CD4-positive, alpha-beta T cell (primary cell): ENCODE measurements at places on chromosomes 11 and 22. TPM values are rescaled to one million over a fixed set of nuclear protein-coding genes. Genes with fewer than 3 reads are reported as not detected.

DNA sequence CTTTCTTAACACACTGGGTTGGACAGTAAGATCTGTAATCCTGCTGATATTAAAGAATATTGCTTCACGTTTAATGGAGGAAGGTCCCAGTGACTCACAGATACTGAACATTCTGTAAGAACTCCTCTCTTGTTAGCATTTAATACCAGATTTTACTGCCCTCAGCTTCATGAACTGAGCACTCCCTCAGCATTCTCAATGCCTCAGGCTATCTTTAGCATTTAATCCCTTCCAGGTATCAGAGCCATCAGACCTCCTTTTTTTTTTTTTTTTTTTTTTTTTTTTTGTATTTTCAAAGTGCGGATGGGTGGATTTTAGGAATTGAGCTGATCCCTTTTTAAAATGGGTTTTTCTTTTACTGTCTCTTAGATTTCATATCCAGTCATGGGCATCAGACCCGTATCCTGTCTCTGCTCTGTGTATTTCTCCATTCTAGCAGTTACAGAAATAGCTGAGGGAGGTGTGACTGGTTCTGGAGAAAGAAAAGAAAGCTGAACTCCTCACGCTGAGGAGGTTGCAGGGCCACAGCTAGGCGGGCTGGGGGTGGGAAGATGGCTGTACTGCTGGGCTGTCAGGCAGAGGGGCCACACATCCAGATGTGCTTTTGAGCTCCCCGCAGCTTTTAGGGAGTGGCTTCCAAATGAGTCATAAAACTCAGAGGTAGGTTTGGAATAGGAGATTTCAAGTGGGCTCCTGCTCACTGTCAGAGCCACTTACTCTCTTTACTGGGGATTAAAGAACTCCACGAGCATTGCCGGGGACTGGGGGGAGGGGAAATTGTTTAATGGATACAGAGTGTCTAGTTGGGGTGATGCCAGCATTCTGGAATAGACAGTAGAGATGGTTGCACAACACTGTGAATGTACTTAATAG is 97.0 kb downstream of the SYT9 start:
- H3K4me1 ChIP-seq: no peaks in the 10 kb centered on the region
- H3K27ac ChIP-seq: no peak overlapping the region
- DNase-seq: no peak

- no peak for DNase-seq
- no peaks in the 10 kb centered on the region for H3K27me3 ChIP-seq
Measured at GRCh38 chr11:97687111-97687510, 1297.3 kb downstream of the JRKL start.

GRCh38 chr11:67732045-67732787 is 57.8 kb upstream of the ALDH3B2 start:
- no peak overlapping the region for H3K27ac ChIP-seq
- H3K27me3 ChIP-seq: peaks cover 11% of the 10 kb centered on the region
- H3K4me1 ChIP-seq: peaks cover 7% of the 10 kb centered on the region
- H3K4me3 ChIP-seq: peak overlapping the region; percentile 50
- H3K36me3 ChIP-seq: no peaks in the 10 kb centered on the region

DNA sequence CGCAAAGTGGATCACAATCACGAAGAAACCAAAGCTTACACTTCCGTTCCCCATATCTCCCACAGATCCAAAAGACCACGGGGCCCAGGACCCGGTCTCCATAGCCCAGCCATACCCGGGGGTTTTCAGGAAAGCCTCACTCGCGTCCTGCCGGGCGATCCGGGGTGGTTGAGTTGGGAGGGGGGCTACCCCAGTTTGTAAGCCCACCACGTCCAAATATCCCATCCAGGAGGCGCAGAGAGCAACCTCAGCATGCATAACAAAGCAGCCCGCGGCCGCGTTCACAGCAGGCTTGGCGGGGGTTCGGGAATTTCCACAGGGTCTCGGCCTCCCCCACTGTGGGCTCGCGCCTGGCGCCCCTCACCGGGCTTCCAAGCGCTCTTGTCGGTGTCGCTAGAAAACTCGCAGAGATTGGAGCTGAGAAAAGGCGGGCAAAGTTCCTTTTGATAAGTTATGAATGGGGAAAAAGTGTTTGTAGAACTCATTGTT is 9.5 kb downstream of the SDF2L1 start:
- no peak for DNase-seq
- H3K4me1 ChIP-seq: peaks cover 32% of the 10 kb centered on the region

DNA sequence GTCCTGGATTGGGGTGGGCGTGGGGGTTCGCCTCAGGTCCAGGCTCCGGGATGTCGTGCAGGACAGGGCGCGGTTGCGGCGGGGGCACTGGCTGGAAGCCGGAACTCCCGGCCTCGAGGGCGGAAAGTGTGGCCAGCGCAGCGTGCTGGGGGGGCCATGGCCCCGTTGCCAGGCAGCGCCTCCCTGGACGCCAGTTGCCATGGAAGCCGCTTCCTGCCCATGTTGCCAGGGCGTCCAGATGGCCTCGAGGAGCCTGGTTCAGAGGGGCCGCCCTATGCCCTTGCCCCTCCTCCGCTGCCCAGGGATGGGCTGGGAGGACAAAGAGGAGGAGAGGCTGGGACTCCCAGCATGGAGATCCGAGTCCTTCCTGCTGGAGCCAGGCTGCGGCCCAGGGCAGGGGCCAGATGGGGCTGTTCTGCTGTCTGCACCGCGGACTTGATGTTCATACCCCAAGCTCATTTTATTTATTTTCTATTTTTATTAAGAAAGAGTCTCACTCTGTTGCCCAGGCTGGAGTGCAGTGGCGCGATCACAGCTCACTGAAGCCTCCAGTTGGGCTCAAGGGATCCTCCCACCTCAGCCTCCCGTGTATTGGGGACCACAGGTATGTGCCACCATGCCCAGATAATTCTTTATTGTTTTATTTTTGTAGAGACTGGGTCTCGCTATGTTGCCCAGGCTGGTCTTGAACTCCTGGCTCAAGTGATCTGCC is 4.6 kb upstream of the CCDC188 start:
- peaks cover 21% of the 10 kb centered on the region for H3K4me1 ChIP-seq
- no peaks in the 10 kb centered on the region for H3K36me3 ChIP-seq
- no peak overlapping the region for H3K27ac ChIP-seq
- peak; percentile 36 for DNase-seq

DNA sequence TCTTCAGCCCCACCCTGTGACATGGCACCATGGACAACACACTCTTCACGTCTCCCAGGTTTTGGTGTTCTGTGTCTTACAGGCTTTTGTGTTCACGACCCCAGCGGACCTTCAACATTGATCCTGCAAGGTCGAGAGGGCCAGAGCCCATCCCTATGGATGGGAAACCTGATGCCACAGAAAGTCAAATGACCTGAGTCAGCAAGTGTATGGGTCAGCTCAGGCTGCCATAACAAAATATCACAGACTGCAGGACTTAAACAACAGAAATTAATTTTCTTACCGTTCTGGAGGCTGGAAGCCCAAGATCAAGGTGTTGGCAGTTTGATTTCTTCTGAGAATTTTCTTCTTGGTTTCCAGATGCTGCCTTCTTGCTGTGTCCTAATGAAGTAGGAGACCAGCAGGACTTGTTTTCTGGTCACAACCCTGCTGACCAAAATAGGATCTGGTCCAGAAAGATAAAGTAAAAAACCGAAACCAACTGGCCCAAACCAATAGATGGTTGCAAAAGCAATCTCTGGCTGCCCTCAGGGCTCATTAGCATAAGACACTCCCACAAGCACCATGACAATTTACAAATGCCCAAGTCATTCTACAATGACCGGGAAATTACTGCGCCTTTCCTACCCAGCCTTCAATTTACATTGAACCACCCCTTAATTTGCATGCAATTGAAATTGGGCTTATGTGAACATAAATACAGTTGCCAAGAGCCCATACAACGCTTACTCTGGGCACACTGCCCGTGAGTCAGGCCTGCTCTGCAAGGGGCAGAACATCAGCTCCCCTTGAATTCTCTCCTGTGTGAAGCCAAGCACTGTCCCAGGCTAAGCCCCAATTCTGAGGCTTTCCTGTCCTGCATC is 113.9 kb downstream of the RPS6KA4 start:
- H3K4me1 ChIP-seq: peaks cover 4% of the 10 kb centered on the region
- H3K27ac ChIP-seq: no peak overlapping the region
- H3K36me3 ChIP-seq: no peaks in the 10 kb centered on the region
- H3K27me3 ChIP-seq: no peaks in the 10 kb centered on the region
- no peak for DNase-seq
- no peak overlapping the region for H3K4me3 ChIP-seq

- no peaks in the 10 kb centered on the region for H3K4me1 ChIP-seq
- H3K36me3 ChIP-seq: no peaks in the 10 kb centered on the region
- DNase-seq: no peak
- no peak overlapping the region for H3K4me3 ChIP-seq
- no peaks in the 10 kb centered on the region for H3K27me3 ChIP-seq
- no peak overlapping the region for H3K27ac ChIP-seq
Measured at GRCh38 chr11:12505183-12505582, 127.8 kb downstream of the PARVA start.

DNA sequence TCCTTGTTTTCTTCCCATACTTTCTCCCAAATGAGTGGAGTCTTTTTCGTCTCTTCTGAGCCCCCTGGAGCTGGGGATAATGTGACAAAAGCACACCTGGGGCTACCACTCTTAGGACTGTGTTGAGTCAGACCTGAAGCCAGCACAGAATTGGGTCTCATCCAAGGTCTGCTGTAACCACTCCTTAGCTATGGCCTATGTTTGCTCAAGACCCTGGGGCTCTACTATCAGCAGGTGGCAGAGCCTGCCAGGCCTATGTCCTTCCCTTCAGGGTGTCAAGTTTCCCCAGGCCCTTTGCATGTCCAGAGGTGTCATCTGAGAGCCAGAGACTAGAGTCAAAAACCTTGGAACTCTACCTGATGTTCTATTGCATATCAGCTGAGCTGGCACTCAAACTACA is 335.7 kb downstream of the DDX10 start:
- H3K36me3 ChIP-seq: no peaks in the 10 kb centered on the region

DNA sequence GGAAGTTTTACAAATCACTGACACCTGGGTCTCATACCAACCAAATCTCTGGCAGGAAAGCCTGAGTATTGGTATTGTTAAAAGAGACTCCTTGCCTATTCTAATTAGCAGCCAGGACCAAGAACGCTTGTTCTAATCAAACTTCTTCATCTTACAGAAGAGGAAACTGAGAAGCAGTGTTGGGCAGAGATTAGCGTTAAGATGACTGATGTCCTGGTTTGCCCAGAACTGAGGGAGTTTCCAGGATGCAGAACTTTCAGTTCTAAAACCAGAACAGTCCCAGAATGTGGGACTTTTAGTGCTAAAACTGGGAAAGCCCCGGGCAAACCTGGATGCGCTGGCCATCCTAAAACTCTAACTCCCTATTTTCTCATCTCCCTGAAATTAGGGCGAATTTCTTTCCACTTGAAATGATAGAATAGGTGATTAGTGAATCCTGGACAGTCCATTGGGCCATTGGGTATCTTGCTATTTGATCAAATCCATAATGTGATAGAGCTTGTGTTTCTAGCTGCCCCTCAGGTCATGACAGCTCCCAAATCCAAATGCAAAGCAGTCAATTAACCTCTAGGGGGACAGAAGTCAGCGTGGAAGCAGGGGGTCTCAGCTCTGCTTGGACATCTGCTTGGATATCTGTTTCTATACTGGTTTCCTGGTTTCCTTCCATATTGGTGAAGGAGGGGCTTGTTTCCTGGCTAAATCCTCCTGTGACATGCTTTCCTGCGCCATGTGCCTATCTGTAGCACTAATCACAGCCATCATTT is 16.0 kb upstream of the TMPRSS13 start:
- no peak overlapping the region for H3K27ac ChIP-seq
- H3K4me3 ChIP-seq: no peak overlapping the region
- H3K36me3 ChIP-seq: no peaks in the 10 kb centered on the region
- peak; percentile 45 for DNase-seq

DNA sequence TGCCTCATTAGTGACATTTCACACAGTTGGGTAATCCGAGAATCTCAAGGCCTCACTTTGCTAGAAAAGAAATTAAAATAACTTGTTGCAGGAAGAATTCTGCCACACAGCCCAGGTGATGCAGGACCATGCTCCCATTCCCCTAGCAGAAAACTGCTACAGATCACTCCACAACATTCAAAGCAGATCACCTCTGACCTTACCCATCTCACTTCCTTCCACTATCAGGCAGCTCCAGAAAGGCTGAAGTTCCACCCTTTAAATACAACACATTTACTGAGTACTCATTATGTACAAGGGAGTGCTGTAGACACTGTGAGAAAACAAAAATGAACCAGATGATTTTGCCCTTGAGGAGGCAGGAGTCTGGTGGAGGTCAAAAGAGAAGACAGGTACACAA is 231.0 kb downstream of the TTC28 start:
- H3K4me1 ChIP-seq: no peaks in the 10 kb centered on the region
- no peaks in the 10 kb centered on the region for H3K36me3 ChIP-seq
- H3K27me3 ChIP-seq: peaks cover 5% of the 10 kb centered on the region

- no peak overlapping the region for H3K4me3 ChIP-seq
- peaks cover 10% of the 10 kb centered on the region for H3K4me1 ChIP-seq
- DNase-seq: no peak
- H3K27me3 ChIP-seq: no peaks in the 10 kb centered on the region
- peaks cover 56% of the 10 kb centered on the region for H3K36me3 ChIP-seq
- H3K27ac ChIP-seq: no peak overlapping the region
Measured at GRCh38 chr22:28779833-28780232, 7.3 kb downstream of the CCDC117 start.

DNA sequence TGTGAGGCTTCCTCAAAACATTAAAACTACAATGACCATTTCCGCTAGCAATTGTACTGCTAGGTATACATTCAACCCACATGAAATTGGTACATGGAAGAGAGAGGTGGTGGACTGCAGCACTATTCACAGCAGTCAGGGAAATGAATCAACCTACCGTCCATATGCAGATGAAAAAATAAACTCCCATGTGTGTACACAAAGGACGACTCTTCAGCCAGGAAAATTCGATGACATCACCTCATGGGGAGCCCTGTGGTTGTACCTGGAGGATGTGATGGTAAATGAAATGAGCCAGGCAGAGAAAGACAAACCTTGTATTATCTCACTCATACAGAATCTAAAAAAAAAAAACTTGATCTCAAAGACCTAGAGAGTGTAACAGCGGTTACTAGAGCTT is 23.3 kb downstream of the RFPL3 start:
- H3K36me3 ChIP-seq: peaks cover 3% of the 10 kb centered on the region
- H3K27ac ChIP-seq: no peak overlapping the region
- no peak for DNase-seq
- no peaks in the 10 kb centered on the region for H3K4me1 ChIP-seq
- H3K27me3 ChIP-seq: no peaks in the 10 kb centered on the region

GRCh38 chr11:116107229-116107628 is 603.0 kb upstream of the CADM1 start:
- no peaks in the 10 kb centered on the region for H3K27me3 ChIP-seq
- no peak for DNase-seq
- H3K27ac ChIP-seq: no peak overlapping the region
- no peaks in the 10 kb centered on the region for H3K36me3 ChIP-seq
- no peaks in the 10 kb centered on the region for H3K4me1 ChIP-seq

- no peaks in the 10 kb centered on the region for H3K4me1 ChIP-seq
- no peaks in the 10 kb centered on the region for H3K27me3 ChIP-seq
- no peak for DNase-seq
- no peak overlapping the region for H3K27ac ChIP-seq
- H3K36me3 ChIP-seq: no peaks in the 10 kb centered on the region
- no peak overlapping the region for H3K4me3 ChIP-seq
Measured at GRCh38 chr22:49530671-49531367, 296.9 kb downstream of the BRD1 start.

OR8D4 gene
- total RNA-seq: not detected

OTOG gene
- total RNA-seq: not detected

YPEL1 gene
- total RNA-seq: 2.6 TPM

DDTL gene
- total RNA-seq: 3.8 TPM

BBOX1 gene
- total RNA-seq: not detected

ADAMTS8 gene
- total RNA-seq: not detected
